ENCODE measurements at places on chromosomes 6 and 20.

GRCh38 chr6:111243095-111243494 lies 155.8 kb downstream of the SLC16A10 start:
- DNase-seq = no peak

DNA sequence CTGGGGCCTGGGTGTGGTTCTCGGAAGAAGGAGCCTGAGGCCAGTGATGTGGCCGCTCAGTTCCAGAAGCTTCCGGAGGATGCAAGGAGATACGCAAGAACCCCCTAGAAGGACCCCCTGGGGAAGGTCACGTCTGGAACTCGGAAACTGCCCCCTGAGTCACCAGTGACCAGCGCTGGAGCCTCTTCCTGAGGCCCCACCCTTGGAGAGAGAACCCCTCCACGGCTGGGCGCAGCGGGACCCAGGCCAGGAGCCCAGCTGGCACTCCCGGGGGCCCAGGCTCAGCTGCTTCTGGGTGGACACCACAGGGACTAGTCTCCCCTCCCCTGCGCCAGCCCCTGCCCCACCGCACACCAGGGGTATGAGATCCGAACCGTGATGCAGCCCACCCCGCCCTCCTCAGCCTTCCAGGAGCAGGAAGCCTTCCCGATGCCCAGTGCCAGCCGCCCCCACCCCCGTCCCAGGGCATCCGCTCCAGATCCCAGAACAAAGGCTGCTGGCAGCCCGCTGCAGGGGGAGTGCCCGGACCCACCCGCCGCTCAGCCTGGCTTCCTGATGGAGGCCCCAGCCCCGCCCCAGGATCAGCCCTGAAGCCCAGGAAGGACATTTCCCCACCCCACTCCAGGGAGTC lies 7.5 kb downstream of the LAMA5 start:
- no peak for DNase-seq

DNA sequence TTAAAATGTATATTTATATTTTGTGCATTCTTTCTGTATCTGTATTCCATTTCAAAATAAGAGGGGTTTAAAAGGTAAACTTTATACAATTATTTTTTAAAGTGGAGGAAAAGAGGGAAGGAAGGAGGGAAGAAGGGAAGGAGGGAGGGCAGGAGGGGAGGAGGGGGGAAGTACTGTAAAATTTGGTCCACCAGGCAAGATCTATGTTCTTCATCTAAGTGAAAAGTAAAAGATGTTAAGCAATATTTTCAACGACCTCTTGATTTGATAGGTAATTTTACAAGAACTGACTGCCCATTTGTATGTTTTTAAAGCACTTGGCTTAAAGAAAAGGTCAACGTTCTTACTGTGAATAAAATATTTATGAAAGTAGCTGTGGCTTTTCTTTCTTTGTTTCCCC lies 29.8 kb upstream of the PCSK2 start:
- DNase-seq = no peak

- DNase-seq = no peak
These were observed 126.0 kb upstream of the ADGRF1 start for GRCh38 chr6:47168180-47168579.

- no peak for DNase-seq
These were observed 135.4 kb downstream of the NRN1 start for GRCh38 chr6:5871296-5871695.

- no peak for DNase-seq
These were observed 10.2 kb downstream of the WFDC3 start for GRCh38 chr20:45781391-45781931.

DNA sequence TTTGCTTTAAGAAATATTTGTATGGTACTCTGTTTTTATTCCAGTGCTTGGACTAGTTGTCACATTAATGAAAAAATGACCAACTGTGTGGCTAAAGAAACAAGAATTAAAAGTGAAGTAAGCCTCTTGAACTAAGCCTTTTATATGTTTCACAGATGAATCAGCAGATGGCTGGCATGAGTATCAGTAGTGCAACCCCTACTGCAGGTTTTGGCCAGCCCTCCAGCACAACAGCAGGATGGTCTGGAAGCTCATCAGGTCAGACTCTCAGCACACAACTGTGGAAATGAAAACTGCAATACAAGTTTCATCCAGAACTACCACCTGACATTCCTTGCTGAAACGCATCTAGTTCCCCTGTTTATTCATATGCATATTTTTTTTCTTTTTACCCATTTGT lies 96.8 kb downstream of the B3GAT2 start:
- DNase-seq = no peak

DNA sequence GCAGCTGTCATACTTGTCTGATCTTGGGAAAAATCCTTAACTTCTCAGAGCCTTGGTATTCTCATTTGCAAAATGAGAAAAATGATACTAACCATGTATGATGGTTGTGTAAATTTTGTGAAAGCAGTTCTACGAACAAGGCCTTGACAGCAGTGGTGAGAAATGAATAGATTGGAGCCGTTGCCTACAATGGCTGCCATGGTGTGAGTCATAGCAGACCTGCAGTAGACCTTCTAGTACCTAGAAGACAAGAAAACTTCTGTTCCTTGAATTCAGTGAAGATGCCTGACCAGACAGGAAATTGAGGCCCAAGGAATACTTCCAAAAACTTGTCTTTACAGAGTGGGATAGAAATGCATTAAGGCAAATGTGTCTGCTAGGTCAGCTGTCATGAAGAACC lies 338.9 kb downstream of the QKI start:
- DNase-seq = no peak

DNA sequence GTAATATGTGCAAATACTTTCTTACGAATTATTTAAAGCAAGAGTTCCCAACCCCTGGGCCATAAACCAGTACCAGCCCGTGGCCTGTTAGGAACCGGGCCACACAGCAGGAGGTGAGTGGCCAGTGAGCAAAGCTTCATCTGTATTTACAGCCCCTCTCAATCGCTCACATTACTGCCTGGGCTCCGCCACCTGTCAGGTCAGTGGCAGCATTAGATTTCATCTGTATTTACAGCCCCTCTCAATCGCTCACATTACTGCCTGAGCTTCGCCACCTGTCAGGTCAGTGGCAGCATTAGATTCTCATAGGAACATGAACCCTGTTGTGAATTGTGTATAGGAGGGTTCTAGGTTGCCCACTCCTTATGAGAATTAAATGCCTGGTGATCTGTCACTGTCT lies 142.0 kb downstream of the RNASET2 start:
- no peak for DNase-seq

DNA sequence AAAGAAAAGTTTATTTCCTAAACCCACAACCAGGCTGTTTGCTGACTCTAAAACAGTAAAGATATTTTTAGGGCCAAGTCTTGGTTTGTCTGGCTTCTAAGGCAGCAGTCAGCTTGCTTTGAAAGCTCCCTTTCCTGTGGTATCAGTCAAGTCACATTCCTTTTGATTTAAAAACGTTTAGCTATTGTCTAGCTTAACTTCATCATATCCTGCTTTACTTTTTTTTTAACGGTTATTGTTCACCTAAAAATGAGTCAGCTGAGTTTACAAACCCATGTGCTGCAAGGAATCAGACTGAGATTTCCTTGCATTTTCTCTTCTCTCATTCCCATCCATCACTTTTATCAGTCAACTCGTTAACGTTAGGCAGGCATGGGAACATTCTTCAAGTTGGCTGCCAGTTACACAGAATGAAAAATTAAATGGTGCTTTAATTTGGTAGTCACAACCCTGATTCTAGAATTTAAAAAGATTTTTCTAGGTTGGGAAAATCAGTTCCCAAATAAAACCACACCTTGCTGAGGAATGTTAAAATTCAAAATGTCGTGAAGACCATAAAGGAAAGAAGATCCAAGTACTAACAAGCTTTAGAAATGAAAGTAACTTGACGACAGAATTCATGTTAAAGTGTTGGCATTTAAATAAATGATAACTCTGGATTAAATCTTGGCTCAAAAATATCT lies 45.9 kb downstream of the ELOVL5 start:
- no peak for DNase-seq

DNA sequence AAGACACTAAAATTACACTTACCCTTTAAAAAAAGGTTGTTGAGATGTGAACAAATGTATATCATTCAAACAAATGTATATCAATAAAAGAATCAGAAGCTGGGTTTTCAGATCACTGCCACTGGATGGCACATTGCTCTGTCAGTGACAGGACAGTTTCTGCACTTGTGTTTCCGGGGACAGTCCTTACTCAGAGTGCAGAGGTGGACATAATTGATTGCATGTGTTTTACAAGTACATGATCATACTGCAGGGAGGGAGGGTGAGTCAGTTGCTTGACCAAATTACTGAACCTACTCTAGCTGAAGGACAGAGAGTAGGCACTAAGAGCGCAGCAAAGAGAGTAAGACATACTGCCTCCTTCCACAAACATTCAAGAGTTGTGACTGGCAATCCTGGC lies 302.3 kb downstream of the TENT5A start:
- no peak for DNase-seq

- no peak for DNase-seq
These were observed 437.7 kb downstream of the COL12A1 start for GRCh38 chr6:74768120-74768519.

GRCh38 chr6:107333491-107333890 lies 125.9 kb downstream of the PDSS2 start:
- no peak for DNase-seq

DNA sequence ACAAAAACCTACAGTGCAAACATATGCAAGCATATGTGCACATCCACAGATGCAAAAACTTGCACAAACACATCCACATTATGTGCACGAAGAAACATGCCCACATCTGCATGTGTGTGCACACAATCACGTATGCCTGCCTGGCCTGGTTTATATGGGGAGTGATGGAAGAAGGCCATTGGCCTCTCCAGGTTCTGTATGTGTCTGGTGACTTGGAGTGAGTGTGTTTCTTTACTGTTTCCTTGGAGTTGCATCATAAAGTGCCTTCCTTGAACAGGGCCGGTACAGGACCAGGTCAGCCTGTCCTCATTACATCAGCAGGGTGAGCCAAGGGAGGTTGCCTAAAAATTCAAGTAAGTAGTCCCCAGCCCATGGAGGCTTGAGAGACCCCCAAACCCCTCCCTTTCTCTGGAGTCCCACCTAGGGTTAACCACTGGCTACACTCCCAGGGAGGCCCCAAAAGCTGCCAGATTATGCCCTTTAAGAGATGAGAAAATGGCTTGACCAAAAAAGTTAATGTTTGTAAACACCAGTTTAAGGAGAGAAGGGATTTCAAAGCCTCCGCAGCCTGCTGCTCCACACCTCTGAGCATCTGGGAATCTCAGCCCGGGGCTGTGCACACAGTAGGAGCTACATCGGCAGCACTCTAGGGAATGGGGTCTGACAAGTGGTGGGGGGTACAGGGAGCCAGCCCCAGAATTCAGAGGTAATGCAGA lies 140.8 kb downstream of the VEGFA start:
- DNase-seq = no peak

GRCh38 chr20:7113577-7114466 lies 346.3 kb downstream of the BMP2 start:
- no peak for DNase-seq

GRCh38 chr6:155943635-155944034 lies 488.0 kb upstream of the NOX3 start:
- no peak for DNase-seq

DNA sequence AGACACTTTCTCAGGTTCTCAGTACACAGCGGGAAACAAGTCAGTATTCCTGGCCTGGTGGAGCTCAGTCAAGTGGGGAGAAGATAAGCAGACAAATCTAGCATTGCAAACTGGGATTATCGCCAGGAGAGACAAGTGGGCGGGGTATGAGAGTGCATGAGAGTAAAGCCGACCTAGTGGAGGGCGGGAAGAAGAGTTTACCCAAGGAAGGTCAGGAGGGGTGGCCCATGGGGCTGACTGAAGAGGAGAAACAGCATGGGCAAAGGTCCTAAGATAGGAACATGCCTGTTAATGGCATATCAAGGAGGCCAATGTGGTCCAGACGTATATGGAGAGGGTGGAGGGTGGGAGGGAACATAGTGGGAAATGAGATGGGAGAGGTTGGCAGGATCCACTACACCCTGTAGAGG lies 12.4 kb upstream of the CSNK2A1 start:
- DNase-seq = no peak

DNA sequence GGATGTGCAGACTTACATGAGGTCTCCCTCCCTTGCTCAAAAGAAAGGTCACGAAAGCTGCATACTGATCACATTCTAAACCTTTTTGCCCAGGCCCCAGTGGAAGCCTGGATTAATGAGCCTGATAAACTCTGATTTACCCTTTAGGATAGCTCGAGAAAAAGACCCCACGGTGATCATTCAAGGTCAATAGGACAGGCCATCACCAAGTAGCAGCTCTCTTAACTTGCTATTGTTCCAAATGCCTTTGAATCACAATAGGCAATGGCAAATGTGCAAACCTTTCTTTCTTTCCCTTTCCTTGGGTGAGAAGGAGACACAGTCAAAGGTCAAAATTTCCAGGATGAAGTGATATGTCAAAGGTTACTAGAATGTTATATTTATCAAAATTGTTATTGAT lies 327.3 kb downstream of the HDGFL1 start:
- DNase-seq = no peak

DNA sequence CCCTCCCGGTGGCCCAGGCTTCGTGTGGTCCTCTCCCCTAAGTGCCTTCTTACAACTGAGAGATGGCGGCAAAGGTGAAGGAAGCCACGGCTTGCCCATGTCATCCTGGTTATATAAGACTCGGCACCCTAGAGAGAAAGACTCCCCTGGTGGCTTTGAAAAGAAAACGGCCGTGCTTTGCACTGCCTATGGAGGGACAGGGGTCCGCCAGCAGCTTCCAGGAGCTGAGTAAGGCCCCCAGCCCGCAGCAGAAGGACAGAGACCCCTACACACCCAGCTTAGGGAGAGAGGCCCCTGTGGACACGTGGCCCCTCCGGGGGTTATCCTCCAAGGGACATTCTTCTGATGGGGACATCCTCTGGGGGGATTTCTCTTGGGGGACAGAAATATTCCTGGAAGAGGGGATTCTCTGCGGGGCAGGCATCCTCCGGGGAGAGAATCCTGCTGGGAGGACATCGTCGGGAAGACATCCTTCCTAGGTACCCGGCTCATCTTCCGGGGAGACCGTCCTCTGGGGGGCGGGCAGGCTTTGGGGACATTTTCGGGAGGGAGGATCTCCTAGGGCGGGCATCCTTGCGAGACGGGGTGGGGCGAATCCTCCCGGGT lies 511 bp upstream of the OGFR start:
- no peak for DNase-seq

DNA sequence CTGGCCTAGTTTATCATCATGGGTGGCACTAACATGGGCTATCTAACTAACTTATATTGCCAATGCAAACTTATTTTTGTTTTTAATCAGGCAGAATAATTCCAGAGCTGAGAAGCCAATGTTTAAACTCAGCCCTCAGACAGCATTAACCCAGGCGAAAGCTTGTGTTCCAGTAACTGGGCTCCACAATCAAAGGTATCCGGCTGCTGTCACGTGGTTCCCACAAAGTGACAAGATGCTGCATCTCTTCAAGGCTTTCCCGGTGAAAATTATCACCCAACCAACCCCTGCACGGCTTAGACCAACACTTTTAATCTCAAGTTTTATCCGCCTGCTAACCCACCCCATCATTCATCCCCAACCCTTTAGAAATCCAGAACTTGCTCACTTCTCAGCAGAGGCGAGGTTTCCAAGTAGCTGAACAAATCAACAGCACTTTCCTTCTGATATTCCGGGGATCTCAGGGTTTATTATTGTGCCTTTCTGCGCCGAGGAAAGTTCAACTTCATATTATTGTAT lies 885 bp downstream of the MTCL3 start:
- DNase-seq = no peak

- DNase-seq = no peak
These were observed 40.6 kb upstream of the ECHDC1 start for GRCh38 chr6:127383988-127384387.

- DNase-seq = no peak
These were observed 83.0 kb upstream of the FAM184A start for GRCh38 chr6:119161438-119161837.
